Activated B cell treated with CpG ODN at 0.5 μM for 24 hours (primary cell): ENCODE measurements at places on chromosomes 3 and 15. TPM values are rescaled to one million over a fixed set of nuclear protein-coding genes. Genes with fewer than 3 reads are reported as not detected.

The CPN2 gene
- total RNA-seq = not detected in 2 replicates

The EFHB gene
- 0.84 TPM in 1 of 2 replicates, not detected in the other for total RNA-seq

DNA sequence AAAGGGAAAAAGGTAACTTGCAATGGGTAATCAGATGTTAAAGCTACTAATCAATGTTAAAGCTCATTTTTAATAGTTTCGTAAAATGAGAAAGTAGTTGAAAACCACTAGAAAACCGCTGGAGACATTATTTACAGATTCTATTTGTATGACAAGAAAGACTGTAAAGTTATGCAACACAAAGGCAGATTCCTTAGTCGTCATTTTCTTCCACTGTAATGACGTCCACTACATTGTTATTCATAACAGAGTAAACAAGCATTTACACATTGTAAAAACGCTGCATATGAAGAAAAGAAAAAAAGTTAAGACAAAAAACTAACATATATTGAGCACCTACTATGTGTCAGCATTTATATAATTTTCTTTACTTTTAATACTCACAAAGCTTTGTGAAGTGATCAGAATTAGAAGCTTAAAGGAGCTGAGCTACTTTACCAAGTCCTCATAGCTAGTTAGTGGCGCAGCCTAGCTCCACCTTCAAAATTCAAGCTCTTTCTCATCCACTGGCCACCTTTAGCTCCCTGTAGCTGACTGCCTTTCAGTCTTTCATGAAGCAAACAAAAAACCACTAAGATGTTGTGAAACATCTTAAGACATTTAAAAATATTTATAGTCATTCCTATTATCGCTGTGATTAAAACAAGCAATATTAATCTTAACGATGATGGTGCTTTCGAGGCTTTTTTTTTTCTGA, 100.1 kb upstream of the CDIN1 start:
- DNase-seq = no peak

DNA sequence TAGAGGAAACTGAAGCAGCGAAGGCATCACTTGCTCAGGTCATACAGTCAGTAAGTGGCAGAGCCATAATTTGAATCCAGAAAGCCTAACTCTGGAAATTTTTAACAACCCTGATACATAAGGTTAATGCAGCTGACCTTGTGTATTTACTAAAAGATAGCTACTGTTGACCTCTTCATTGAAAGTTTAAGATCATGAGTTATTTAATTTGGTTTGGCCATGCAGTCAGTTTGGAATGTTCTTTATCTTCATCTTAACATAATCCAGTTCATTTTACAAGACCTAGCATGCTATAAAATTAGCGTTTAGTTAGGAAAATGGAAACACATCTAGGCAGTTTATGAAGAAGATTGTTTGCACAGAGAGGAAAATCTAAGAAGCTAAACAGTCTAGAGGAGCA, 240.9 kb downstream of the RBMS3 start:
- DNase-seq = no peak

The ARHGEF26 gene
- total RNA-seq = 0.05 TPM in 1 of 2 replicates, not detected in the other

The ERICH6 gene
- not detected in 2 replicates for total RNA-seq

The RHOV gene
- 0.27 TPM in 1 of 2 replicates, not detected in the other for total RNA-seq

- no peak for DNase-seq
These were observed 10.7 kb downstream of the KNSTRN start for GRCh38 chr15:40392986-40393948.

DNA sequence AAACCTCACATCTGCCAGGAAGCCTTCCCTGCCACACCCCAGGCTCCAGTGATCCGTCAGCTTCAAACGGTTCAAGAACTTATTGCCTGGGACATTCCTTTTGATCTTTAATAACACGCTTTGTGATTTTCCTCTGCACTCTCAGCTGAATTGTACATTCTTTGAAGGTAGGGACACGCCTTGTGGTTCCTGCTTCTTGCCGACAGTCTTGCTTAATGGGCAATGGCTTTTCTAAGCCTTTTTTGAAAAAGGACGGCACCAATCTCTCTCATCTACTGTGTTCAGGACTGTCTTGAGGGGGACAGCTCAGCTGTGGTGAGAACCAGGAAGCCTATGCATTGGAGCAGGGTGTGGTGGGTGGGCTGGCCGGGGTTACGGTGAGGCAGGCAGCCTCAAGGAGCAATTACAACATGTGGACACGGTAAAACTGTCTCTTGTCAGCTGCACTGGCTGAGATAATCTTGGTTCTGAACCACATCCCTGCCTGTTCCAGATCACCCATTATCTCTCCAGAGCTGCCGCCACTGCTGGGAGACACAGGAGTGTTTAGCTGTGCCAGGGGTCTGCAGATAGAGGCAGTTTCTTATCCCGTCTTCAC, 46.0 kb upstream of the GLCE start:
- DNase-seq = no peak

The SOX14 gene
- not detected in 2 replicates for total RNA-seq

The FBXL2 gene
- not detected in 2 replicates for total RNA-seq

The ZNF501 gene
- 6.2 and 6.5 TPM in 2 replicates for total RNA-seq

GRCh38 chr3:195571361-195571760, 12.4 kb downstream of the APOD start:
- no peak for DNase-seq

GRCh38 chr3:10434144-10434937, 71.0 kb downstream of the ATP2B2 start:
- no peak for DNase-seq

- DNase-seq = peak; percentile 72
These were observed 34.9 kb downstream of the PRKCD start for GRCh38 chr3:53195602-53196574.

The TNFAIP8L3 gene
- total RNA-seq = not detected in 2 replicates

The CHRD gene
- total RNA-seq = not detected in 2 replicates

GRCh38 chr3:38411591-38411990, 42.1 kb upstream of the ACVR2B start:
- DNase-seq = no peak

GRCh38 chr3:171953301-171954022, 85.9 kb upstream of the FNDC3B start:
- no peak for DNase-seq

DNA sequence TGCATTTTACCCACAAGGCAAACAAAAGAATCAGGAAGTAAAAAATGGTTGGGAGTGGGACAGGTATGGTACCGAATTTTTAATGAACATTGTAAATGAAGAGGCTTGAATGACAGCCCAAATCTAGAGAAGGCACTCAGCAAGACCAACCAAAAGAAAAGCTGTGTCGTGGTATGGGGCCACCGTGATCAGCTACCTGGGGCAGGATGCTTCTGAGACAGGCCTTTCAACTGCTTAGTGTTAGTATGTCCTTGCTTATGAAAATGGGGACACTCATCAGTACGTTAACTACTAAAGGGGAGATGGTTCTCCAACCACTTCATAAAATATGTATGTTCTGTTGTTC, 228.7 kb upstream of the ST8SIA2 start:
- no peak for DNase-seq

DNA sequence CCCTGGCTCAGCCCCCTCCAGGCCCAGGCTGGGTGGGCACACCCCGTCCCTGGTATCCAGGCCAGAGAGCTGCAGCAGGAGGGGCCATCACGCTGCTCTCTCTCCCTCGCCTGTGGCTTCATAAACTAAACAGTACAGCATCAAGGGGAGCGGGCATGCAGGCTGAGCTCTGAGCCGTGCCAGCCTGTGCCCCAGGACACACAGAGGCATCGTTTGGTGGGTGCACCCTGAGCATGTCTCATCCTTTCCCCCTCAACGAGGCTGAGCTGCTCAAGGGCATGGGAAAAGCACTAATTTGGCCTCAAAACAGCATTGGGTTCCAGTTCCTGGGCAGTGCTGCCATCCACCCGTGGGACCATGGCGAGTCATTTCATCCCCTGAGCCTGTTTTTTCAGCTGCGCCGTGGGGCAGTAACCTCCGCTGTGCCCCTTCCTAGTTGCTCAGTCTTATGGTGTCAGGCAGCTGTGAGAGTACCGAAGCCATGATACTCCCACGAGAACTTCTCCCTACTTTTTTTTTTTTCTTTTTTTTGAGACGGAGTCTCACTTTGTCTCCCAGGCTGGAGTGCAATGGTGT, 79.6 kb downstream of the CPN2 start:
- DNase-seq = no peak

The ARRDC4 gene
- 1.8 and 2.0 TPM in 2 replicates for total RNA-seq

GRCh38 chr3:83928391-83928790, 1030.4 kb upstream of the CADM2 start:
- no peak for DNase-seq

The GPR15 gene
- 3.7 and 4.5 TPM in 2 replicates for total RNA-seq
